ENCODE measurements at places on chromosomes 16 and 17. TPM values are rescaled to one million over a fixed set of nuclear protein-coding genes. Genes with fewer than 3 reads are reported as not detected.

The PRKCB gene
- 0.24 TPM for total RNA-seq

The CENPX gene
- total RNA-seq, result 156 TPM

The TPSG1 gene
- 0.10 TPM for total RNA-seq

The TBC1D3E gene
- not detected for total RNA-seq

The CCDC47 gene
- total RNA-seq, result 111 TPM

The IRX3 gene
- total RNA-seq, result 5.2 TPM

All from A549 treated with DMSO at 1 μM for 4 hours (cell line).